ENCODE measurements at places on chromosomes 5 and 9.

- no peak for DNase-seq
Measured at GRCh38 chr9:2242831-2243330, 227.7 kb downstream of the SMARCA2 start.

- DNase-seq: no peak
Measured at GRCh38 chr5:139705655-139706587, 57.8 kb downstream of the CXXC5 start.

DNA sequence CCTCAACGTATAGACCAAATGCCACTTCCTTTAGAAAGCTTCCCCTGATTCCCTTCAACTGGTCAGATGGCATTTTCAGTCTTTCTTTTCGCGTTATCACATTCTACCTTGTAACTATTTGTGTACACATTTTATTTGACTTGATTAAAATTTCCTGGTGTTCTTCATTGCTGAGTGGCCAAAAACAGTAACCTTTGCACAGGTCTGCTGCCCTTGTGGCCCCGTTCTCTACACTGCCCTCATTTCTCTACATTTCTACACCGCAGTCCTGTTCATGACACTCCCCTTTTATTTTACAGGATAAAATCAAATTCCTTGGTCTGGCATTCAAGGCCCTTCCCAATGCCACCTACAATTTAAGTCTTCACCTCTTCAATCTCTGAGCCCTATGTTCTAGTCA, 334.2 kb upstream of the SLC30A5 start:
- no peak for DNase-seq

GRCh38 chr5:115116001-115116400, 53.7 kb downstream of the TRIM36 start:
- no peak for DNase-seq

- DNase-seq: no peak
Measured at GRCh38 chr9:70043689-70044489, at the start of gene MAMDC2. TSS of gene MAMDC2 (plus strand) at chr9:70043848. CDS start at chr9:70044198, 350 bp downstream.
